ENCODE measurements at places on chromosomes 11 and 22.

GRCh38 chr11:59822989-59823566 is 12.5 kb upstream of the MRPL16 start:
- DNase-seq, result no peak

DNA sequence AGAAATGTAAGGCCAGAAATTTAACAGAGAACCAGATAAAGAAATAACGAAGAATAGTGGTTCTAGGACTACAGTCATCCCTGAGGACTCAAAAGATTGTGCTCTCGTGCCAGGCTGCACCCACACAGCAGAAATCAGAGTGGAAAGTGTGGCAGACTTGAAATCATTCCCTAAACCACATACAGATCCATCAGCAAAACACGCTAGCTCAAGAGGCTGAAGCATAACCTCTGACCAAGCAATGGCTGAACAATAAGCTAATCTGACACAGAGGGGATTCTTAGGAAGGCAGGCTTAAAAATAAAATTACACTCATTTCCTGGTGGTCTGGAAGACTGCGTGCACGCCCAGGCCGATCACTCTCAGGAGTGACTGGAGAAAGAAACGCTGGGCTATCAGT is 19.0 kb downstream of the NCF4 start:
- no peak for DNase-seq

DNA sequence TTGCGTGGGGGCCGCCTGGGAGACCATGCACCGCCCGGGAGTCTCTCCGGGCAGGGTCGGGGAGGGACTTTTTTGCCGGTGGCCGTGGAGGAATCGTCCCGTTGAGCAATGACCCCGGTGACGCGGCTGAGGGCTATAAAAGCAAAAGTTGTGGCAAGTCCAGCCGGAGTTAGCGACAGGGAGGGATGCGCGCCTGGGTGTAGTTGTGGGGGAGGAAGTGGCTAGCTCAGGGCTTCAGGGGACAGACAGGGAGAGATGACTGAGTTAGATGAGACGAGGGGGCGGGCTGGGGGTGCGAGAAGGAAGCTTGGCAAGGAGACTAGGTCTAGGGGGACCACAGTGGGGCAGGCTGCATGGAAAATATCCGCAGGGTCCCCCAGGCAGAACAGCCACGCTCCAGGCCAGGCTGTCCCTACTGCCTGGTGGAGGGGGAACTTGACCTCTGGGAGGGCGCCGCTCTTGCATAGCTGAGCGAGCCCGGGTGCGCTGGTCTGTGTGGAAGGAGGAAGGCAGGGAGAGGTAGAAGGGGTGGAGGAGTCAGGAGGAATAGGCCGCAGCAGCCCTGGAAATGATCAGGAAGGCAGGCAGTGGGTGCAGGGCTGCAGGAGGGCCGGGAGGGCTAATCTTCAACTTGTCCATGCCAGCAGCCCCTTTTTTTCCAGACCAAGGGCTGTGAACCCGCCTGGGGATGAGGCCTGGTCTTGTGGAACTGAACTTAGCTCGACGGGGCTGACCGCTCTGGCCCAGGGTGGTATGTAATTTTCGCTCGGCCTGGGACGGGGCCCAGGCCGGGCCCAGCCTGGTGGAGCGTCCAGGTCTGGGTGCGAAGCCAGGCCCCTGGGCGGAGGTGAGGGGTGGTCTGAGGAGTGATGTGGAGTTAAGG is at the start of gene NEAT1:
Gene NEAT1, plus strand, starts transcription at position 166 of the 883 bp plus-strand sequence.
- peak; percentile 88 for DNase-seq

DNA sequence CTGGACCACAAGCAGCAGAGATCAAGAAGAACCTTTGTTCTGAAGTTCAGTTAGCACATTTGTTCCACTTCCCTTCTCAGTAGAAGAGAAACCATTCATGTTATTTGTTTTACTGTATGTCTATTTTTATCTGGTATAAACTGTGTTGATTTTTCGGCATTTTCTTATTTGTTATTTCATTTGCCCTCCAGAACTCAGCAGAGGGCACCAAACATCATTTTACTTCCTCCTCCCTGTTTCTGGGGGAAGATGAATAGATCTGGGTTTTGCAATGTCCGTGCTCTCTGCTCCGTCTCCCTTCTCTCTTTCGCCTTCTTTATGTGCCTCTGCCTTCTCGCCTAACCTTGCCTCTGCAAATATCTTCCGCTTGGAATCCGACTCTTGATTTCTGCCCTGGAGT is 366.9 kb downstream of the NTM start:
- no peak for DNase-seq

- no peak for DNase-seq
These were observed 162.9 kb upstream of the POU2AF2 start for GRCh38 chr11:111082664-111083063.

- DNase-seq, result no peak
These were observed 61.4 kb downstream of the PPFIA1 start for GRCh38 chr11:70331901-70332300.
